ENCODE measurements at places on chromosomes 4 and X.

GRCh38 chr4:7557456-7557855 lies 122.7 kb upstream of the PSAPL1 start:
- peak; percentile 79 for DNase-seq

GRCh38 chrX:40104985-40105834 lies 7.5 kb upstream of the BCOR start:
- peak; percentile 51 for DNase-seq

GRCh38 chr4:57122959-57123358 lies 12.8 kb upstream of the IGFBP7 start:
- no peak for DNase-seq

DNA sequence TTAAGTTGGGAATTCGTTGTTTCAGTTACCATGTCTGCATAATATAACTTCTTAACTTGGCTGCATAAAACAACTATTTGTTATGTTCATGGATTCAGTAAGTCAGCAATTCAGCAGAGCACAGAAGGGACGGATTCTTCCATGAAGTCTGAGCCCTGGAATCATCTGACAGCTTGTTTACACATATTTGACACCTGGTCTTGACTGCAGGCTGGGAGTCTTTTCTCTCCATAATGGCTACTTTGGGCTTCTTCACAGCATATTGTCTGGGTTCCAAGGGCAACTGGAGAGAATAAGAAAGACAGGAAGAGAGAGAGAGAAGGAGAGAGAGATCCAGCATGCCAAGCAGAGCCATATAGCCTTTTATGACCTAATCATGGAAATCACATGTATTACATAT lies 23.1 kb downstream of the CENPC start:
- DNase-seq: peak; percentile 3

DNA sequence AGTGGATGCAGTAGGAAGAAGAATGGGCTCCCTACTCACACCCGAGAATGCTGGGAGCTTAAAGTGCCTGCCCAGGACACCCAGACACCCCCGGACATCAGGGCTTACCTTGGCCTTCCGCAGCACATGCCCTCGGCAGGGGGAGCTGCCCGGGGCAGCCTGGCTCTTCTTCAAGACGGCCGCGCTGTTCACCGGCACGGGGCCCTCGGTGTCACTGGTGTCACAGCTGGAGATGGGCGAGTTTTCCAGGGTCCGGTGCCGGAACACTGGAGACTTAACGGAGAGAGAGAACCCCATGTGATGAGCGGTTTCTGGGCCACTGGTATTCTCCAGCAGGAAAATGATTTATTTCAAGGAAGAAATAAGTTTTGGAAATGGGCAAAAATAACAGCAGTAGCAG lies 170.9 kb downstream of the AFAP1 start:
- no peak for DNase-seq

DNA sequence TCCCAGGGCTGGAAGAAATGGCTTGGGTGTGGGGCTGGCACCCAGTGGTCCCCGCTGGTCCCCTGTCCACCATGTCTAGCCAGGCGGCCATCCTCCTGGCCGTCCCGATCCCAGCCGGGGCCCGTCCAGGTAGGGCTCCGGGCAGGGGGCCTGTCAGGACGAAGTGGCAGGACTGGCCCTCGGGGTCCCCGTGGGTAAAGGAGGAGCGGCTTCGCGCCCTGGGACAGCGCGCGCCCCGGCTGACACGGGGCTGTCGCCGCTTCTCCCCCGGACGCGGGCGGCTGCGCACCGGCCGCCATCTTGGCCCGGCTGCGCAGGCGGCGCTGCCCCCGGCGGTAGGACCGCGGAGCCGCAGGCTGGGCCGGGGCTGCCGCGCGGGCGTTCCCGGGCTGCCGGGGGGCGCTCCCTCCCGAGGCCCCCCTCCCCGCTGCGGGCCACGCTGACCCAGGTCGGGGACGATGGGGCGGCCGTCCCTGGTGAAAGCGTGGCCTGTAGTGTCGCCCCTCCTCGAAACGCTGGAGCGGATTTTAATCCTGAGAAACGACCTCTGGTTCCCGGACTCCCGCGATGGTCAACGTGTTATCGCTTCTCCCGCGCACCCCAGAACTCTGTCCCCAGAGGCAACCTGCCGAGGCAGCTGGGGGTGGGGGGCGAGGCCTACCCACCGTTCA lies 60.4 kb upstream of the BCOR start:
- peak; percentile 39 for DNase-seq

- DNase-seq: peak; percentile 54
Observed at GRCh38 chr4:26120098-26120825, 200.6 kb upstream of the RBPJ start.

DNA sequence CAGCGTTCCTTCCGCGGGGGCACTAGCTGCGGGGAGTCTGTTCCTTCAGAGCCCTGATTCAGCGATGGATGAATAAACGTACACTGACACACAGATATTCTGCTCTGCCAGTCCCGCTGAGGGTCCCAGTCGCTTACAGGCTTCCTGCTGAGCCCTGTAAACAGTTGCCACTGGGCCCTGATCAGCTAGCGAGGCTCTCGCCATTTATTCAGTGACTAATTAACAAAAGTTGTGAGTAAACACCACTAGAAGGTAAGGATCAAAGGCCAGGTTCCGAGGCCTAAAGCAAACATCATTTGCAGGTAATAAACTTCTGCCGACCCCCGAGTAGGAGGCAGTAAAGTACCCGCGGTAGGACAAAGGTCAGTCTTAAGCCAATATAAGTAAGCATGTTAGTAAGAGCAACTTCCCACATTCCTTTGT lies 442.6 kb upstream of the GALNT7 start:
- DNase-seq: peak; percentile 11

GRCh38 chrX:39957816-39958566 lies 139.8 kb downstream of the BCOR start:
- peak; percentile 9 for DNase-seq

- DNase-seq: no peak
Observed at GRCh38 chrX:37667141-37667540, 18.4 kb upstream of the XK start.

DNA sequence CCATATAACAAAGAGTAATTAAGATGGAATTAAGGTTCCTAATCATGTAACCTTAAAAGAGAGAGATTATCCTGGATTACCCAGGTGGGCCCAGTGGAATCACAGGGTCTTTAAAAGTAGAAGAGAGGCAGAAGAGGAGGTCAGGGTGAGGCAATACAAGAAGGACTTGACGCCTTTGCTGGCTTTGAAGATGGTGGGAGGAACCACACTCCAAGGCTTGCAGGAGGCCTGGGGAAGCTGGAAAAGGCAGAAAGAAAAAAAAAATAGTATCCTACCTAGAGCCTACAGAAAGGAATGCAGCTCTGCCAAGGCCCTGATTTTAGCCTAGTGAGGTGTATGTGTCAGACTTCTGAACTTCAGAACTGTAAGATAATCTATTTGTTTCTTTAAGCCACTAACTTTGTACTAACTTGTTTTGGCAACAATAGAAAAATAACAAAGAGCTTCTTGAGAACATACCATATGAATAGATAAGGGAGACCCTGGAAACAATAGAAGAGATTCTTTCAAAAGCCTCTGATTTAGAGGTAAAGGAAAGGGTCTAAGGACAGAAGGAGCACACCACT lies 229.9 kb upstream of the TTC29 start:
- DNase-seq: no peak

DNA sequence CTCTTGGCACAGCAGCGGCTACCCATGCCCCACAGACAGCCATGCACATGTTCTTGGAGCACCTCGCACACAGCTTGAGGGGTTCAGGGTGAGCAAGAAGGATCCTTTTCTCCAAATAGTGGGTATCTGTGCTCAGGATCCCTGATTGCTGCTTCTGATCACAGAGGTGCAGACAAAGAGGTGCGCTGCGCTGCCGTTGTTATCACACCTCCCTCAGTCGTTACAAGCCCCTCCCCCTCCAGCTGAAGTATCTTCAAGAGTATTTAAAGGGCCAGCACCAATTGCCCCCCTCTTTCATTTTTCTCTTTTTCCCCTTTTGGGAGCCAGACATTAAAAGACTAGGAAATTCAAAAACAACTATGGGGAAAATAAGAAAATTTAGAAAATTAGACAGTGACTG lies 44.3 kb downstream of the NELFA start:
- no peak for DNase-seq

DNA sequence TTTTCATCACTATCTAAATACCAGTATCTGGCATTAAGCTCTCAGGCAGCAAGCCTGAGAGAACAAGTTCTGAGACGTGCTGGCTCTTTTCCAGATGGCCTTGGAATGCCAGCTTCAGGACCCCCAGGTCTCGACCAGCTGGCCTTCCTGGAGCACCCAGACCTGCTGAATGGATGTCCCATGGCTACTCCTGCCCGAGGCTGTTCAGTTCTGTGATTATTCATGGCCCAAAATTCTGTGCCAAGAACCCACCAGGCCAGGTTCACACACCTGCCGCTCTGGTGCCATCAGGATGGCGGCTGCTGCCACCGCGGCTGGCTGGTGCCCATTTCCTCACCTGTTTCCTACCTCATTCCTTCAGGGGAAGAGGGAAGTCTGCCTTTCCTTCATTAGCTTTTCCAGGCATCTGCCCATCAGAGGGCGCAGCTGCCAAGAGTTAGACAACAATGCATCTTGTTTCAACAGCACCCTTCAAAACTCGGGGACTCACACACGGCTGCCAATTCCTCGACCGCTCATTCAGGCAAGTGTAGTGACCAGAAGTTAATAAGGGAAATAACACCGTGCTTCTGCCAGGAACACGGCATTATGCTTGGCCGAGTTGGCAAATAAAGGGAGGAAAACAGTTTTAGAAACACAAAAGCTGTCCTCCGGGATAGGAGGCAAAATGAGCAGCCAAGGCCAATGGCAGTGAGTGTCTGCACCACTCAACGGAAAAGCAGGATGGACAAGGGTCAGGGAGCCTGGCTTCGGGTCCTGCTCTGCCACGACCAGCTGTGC lies 173.8 kb downstream of the NSUN7 start:
- DNase-seq: no peak

- no peak for DNase-seq
Observed at GRCh38 chr4:170691168-170691567, 601.4 kb upstream of the AADAT start.

GRCh38 chr4:2621419-2621818 lies 85.0 kb downstream of the FAM193A start:
- no peak for DNase-seq

- no peak for DNase-seq
Observed at GRCh38 chr4:12499693-12500092, 984.4 kb downstream of the RAB28 start.

DNA sequence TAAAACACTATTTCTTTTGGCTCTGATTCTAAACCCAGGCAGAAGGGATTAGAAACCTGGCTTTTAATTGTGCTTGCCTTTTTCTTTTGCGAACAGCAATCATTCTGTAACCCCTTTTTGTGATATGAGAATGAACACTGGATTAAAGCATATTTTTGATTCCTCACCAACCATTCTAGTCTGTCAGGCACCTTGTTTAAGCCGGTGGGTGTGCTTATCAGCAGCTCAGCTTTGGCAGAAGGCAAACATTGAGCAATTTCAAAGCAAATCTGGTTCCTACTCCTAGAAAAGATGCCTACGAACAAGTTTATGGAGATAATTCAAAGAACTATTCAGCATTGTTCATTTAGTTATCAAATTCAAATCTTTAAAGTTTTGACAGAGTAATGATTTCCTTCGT lies 265.1 kb upstream of the FAM241A start:
- DNase-seq: no peak

DNA sequence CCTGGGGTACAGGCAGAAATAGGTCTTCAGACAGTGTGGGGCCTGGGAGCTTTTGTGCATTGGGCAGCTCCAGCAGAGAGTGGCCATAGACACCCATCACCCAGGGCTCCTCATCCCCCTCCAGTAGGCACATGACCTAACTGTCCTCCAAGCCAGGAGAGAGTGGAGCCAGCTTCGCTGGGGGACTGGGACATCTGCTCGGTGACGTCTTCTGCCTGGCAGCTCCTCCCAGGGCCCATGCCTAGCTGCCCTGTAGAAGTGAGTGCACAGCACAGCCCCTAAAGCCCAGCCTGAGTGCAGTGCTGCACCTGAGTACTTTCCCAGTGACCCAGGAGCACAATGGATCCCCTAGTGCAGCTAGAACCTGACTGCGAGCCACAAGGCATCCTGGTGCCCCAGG lies 279.7 kb upstream of the SLC7A11 start:
- no peak for DNase-seq

GRCh38 chr4:173696551-173696950 lies 166.5 kb upstream of the HAND2 start:
- no peak for DNase-seq

DNA sequence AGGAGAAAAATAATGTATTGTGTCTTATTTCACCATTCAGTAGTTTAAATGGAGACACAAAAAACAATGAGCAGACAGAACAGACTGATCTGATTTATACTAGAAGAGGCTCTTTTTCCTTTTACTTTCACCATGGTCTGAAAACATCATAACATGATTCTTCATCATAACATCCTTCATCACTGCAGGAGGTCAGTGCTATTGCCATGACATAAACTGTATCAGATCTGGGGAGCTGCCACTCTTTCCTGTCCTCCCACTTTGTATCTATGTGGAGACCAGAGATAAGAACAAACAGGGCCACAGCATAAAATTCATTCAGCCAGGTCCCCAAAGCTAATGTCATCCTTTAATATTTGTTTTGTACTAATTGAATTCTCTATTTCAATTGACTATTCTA lies 25.2 kb downstream of the SOD3 start:
- DNase-seq: no peak

- DNase-seq: no peak
Observed at GRCh38 chrX:118329175-118329574, 16.7 kb upstream of the WDR44 start.

DNA sequence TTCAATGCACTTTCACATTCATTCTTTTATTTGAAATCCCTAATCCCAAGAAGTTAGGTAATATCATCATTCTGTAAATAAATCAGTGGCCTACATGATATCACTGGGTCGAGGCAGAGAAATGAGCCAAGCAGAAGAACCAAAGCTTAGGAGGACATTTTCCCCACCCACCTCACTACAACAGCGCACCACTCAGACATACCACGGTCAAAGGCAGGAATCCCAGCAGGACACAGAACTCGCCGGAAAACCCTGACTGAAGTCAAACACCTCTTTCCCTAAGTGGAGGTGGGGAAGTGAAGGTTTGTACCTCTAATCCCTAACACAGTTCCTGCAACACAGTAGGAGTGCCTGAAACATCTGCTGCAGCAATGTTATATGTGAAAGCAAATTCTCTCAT lies 21.5 kb downstream of the RELL1 start:
- no peak for DNase-seq

GRCh38 chr4:153764601-153765368 lies 5.0 kb upstream of the RNF175 start:
- no peak for DNase-seq

GRCh38 chr4:136012220-136012619 lies 1520.1 kb downstream of the PCDH18 start:
- peak; percentile 12 for DNase-seq

GRCh38 chr4:122584519-122584918 lies 36.3 kb downstream of the IL21 start:
- DNase-seq: peak; percentile 85

All from iris pigment epithelial cell (primary cell).